Testis (tissue), 5 donors: ENCODE measurements at places on chromosomes 2 and 18. TPM values are rescaled to one million over a fixed set of nuclear protein-coding genes. Genes with fewer than 3 reads are reported as not detected.

DNA sequence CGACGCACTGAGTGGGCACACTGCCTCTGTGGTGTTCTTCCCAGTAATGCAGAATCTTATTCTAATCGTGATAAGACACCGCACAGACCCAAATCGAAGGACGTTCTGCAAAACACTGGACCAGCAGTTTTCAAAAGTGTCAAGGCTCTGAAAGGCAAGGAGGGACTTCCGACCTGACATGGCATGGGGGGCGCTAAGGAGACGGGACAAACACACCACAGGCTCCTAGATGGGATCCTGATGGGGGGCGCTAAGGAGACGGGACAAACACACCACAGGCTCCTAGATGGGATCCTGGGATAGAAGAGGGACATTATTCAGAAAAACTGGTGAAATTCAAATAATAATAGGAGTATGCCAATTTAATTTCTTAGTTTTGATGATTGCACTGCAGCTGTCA lies 191.4 kb downstream of the LDLRAD4 start:
- DNase-seq = no peak

- DNase-seq = no peak
Observed at GRCh38 chr18:11909061-11909455, 941 bp upstream of the MPPE1 start.

DNA sequence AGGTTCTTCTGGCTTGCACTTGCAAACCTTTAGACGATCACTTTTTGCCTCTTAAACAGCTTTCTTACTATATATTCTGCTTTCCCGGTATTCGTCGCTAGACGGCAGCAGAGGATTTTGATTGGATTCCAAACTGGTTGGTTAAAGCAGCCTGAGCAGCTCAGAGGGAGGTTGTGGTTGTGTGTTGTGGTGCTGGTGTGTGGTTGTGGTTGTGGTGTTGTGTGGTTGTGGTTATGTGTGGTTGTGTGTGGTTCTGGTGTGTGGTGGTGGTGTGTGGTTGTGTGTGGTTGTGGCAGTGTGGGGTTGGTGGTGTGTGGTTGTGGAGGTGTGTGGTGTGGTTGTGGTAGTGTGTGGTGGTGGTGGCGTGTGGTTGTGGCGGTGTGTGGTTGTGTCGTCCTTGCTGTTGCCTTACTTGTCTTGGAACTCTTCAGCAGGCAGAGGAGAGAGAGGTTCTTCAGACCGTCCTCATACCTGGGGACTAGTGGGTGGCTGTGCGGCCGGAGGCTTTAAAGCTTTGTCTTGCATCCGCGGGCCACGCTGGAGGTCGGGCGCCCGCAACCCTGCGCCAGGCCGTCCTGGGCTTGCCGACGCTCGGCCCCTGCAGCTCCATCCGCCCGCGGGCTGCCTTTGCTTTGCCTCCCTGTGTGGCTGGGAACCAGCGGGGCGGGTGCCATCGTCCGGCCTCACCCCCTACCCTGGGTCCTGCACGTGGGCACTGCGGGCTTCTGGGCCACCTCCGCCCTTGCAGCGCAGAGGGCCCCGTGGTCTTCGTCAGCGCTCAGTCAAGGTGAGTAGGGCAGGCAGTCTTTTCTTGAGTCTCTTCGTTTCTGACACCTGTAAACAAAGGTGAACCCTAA lies 190.8 kb downstream of the ARHGAP28 start:
- DNase-seq = peak; percentile 82

DNA sequence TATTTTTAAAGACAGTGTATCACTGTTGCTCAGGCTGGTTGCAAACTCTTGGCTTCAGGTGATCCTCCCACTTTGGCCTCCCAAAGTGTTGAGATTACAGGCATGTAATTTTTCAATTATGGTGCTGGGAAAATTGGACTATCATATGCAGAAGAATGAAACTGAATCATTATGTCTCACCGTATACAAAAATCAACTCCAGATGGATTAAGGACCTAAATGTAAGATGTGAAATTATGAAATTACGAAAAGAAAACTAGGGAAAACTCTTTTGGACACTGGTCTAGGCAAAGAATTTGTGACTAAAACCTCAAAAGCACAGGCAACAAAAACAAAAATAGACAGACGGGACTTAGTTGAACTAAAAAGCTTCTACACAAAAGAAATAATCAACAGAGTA lies 31.2 kb downstream of the MAP3K2 start:
- no peak for DNase-seq

DNA sequence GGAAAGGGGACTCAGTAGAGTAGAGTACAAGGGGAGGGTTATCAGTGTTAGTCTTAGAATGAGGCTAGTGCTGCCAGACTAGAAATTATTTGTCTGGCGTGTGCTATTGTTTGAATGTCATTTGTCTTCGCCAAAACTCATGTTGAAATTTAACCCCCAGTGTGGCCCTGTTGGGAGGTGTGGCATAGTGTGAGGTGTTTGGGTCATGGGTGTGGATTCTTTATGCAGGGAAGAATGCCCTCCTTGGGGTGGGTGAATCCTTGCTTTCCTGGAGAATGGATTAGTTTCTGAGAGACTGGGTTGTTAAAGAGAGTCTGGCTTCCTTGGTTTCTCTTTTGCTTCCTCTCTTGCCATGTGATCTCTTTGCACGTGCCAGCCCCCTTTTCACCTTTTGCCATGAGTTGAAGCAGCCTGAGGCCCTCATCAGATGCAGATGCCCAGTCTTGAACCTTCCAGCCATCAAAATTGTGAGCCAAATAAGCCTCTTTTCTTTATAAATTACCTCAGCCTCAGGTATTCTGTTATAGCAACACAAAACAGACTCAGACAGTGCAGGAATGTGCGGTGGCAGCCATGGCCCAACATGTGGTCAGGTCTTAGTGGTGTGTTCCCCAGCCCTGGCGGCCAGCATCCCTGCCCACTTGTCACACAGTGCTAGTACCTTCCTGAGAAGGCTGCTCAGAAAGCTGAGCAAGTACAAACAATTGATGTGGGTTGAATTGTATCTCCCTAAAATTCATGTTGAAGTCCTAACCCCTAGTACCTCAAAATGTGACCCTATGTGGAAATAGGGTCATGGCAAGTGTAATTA lies 48.4 kb upstream of the NAB1 start:
- DNase-seq = no peak

DNA sequence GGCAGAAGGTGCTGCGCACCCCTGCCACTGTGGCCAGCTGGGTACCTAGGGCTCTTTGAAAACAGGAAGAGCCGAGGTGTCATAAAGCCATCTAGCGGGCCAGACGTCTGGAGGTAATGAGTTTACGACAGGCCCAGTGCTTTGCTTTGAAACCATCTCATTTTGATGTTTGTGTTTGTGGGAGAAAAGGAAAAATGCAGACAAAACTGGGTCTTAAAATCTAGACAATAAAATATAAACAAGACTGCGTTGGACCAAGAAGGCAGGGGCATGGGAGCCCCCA lies 3.2 kb downstream of the HOXD9 start:
- DNase-seq = no peak

Gene LRRC30
- not detected for total RNA-seq

DNA sequence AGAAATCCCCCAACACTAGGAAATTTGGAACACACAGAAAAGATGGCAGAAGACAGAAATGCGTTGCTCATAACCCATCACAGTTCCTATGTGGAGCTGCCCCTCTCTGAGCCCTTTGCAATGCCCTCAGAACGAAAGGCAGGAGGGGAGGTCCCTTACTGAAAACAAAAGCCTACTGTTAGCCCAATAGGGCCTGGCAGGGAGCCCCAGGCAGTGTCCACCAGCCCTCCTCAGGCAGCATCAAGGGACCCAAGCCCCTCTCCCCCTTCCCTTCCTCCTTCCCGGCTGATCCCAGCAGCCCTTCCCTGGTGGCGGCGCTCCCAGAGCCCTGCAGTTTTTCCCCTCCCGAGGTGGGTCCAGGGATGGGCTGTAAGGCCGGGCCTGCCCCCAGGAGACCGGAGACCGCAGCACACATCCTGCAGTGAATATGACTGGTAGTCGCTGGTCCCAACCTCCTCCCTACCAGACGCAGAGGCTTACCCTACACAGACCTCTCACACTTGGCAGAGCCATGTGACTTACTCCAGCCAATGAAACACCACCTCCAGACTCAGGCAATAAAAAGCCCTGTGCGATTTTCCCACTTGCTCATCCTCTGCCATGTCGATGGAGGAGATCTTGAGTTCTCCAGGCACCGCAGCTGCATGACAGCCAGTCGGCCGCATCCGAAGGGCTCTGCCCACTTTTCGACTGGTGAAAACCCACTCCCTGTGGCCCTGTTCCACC lies 19.4 kb upstream of the DUSP2 start:
- DNase-seq = no peak

Gene CHRNG
- not detected for total RNA-seq

Gene AMER3
- total RNA-seq = 3.5 TPM

DNA sequence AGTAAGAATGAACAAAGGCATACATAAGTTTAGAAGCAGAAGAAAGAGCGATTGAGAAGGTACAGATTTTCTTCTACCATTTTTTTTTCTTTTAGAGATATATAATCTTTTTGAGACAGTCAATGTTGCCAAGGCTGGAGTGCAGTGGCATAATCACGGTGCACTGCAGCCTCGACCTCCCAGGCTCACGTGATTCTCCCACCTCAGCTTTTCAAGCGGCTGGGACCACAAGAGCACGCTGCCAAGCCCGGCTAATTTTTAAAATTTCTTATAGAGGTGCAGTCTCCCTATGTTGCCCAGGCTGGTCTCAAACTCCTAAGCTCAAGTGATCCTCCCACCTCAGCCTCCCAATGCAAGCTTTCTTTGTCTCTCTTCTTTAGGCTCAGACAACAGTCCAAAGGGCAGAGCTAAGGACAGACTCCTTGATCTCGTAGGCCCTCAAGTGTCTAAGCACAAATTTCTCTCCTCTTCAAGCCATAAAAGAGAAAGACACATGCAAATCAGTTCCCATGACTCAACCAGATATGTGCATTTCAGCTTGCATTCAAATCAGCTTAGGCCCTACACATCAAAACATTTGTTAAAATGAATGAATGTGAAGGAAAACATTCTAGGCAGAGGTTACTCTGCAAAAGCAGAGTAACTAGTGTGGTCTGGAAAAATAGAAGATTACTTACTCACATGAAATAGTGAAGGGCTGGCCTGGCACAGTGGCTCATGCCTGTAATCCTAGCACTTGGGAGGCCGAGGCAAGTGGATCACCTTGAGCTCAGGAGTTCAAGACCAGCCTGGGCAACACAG lies 18.0 kb downstream of the ITSN2 start:
- DNase-seq = no peak

GRCh38 chr2:50645346-50645745 lies 386.6 kb downstream of the NRXN1 start:
- no peak for DNase-seq

DNA sequence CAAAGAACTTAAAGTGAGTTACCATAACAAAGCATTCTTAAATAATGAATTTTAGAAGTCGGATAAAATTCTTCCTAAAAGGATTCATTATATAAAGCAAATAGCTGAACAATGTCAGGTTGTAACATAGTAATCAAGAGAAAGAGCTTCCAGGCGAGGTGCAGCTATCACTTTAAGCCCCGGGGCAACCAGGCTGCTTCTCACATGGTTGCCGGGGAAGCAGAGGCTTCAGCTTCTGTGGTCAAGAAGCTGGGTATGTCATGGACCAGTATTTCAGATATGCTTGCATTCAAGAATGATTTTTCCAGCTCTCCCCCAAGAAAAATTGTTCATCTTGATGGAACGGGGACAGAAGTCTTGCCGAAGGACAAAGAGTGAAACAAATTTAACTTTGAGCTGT lies 23.6 kb upstream of the KYNU start:
- DNase-seq = no peak

- peak; percentile 25 for DNase-seq
Observed at GRCh38 chr2:214481204-214481603, 70.3 kb downstream of the VWC2L start.

GRCh38 chr18:43886341-43886740 lies 609.1 kb upstream of the SYT4 start:
- DNase-seq = no peak

Gene GKN1
- total RNA-seq = not detected

Gene TMEFF2
- 2.2 TPM for total RNA-seq

- no peak for DNase-seq
Observed at GRCh38 chr2:111986116-111986900, 68.8 kb upstream of the TMEM87B start.

DNA sequence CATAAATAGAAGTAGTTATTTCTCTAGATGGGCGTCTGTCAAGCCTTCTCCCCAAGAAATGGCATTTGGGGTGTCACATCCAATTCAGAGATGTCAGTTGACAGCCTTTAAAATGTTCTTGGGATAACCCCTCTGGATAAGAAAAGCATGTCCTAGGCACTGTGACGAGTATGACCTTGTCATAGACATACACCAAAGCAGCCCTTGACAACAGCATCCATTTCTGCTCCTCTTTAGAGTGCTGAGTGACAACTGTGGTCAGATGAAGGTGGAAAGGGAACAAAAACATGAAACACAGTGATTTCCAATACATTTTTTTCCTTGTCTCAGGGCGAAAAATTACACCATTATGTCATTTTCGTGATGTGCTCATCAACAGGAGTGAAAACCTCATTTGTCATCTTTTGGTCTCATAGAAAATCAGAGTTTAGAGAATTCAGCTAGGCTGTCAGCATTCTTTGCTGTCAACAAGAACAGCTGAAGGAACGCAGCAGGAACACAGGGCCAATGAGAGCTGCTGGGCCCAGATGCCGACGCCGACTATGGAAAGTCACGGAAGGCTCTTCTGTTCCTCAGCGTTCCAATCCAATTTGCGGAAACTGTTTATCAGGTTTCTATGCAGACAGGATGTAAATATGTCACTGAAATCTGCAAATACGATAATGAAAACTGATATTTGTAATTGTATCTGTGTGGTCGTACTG lies 193.2 kb downstream of the ICOS start:
- DNase-seq = no peak

DNA sequence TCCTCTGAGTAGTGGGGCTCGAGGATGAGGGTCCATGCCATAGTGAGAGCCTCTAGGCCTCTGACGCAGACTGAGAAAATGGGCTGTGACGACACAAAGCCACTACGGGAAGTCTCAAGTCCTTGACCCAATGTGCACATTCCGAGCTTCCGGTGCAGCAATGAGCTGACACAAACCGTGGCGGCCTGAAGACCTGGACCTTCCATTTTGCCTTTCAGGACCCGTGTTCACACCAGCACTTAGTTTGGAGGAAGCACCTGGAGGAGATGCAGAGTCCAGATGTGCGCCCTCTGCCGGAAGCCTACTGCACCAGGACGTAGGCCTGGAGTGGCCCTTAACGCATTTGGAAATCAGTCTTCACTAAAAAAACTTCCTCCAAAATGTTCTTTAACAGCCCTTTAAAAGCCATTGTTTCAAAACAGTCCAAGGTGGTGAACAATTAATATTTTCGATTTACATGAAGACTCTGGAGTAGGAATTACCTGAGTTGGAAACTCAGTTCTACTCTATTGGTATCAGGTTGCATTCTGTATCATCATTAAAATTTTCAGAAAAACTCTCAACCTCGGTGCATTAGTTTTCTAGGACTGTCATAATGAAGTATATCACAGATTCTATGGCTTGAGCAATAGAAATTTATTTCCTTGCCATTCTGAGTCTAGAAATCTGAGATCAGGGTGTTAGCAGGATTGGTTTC lies 33.9 kb downstream of the BMP10 start:
- peak; percentile 81 for DNase-seq

- no peak for DNase-seq
Observed at GRCh38 chr2:133109772-133110171, 439.8 kb upstream of the LYPD1 start.

Gene POTEE
- total RNA-seq = 67.6 TPM

GRCh38 chr2:133733901-133734255 lies 165.6 kb upstream of the NCKAP5 start:
- no peak for DNase-seq

Gene MC2R
- total RNA-seq = not detected

Gene TOGARAM2
- 2.1 TPM for total RNA-seq

Gene SLC9A4
- total RNA-seq = 0.81 TPM
